ENCODE measurements at places on chromosomes 1 and 21.

DNA sequence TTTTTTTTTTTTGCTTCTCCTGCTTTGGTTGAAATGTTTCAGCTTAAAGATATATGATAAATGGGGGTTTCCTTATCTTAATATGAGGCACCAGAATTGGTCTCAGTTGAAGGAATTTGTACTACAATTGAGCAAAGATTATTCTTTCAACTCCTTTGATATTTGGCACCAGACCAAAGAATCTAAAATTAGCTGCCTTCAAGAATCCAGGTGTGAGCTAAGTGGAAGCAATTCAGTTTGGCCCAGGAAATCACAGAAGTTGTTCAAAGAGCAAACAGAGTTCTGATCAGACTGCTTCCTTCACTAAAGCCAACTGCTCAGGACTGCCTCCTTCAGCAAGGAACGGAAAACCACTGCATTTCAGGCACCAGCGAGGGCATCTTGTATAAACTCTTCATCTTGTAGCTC lies 68.3 kb upstream of the BCAR3 start:
- no peak for DNase-seq

- no peak for DNase-seq
These were observed 723.9 kb downstream of the PTPRU start for GRCh38 chr1:29960156-29960755.

- DNase-seq: peak; percentile 69
These were observed 735 bp upstream of the BRINP3 start for GRCh38 chr1:190478149-190479049.

GRCh38 chr1:31063631-31064030 lies 1.9 kb downstream of the PUM1 start:
- peak; percentile 74 for DNase-seq

DNA sequence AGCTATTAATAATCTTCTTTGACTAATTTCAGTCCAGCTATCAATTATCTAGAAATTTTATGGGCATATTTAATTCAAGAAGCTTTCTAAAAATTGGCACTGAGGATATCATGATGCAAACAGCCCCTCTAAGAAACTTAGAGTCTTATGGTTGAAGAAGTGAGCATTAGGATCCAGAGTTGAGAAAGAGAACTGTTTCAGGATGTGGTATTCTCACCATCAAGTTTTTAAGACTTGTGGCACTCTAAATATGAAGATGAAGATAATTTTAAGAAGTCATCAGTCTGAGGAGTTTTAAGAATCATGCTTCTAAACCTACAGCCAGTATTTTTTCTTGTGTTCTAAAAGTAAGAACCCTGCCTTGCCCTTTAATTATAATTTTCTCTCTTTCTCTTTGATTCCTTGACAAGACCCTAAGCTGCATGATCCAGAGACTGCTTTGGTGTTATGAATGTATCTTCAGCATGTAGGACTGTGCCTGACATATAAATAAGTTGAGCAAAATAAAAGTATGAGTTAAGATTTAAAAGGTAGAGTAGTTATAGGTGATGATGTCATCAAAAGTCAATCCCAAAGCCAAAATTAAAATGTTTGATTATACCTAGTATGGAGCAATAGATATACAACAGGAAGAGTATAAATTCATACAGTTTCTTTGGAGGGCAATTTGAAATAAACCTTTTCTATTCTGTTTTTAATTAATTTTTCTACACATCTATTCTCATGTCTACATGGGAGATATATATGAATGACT lies 39.1 kb downstream of the RPS6KC1 start:
- no peak for DNase-seq

DNA sequence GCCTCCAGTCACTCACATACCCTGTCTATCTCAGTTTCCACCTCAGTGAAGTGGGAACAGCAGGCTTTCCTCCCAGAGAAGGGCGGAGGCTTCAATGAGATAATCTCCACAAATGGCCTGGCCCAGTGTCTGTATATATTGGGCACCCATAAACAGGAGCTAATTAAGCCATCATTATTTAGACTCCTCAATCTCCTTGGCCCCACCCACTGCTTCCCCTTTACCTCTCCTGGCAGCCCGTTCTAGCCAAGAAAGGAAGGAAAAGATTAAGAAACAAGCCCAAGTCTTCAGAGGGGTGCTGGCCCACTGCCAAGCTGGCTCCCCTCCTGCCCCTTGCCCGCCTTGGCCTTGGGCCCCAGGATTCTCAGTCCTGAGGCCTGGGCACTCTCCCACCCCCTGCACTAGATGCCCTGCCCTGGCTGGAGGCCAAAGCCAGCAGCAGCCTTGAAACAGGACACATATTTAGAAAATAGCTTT lies 15.9 kb upstream of the EPB41 start:
- no peak for DNase-seq

DNA sequence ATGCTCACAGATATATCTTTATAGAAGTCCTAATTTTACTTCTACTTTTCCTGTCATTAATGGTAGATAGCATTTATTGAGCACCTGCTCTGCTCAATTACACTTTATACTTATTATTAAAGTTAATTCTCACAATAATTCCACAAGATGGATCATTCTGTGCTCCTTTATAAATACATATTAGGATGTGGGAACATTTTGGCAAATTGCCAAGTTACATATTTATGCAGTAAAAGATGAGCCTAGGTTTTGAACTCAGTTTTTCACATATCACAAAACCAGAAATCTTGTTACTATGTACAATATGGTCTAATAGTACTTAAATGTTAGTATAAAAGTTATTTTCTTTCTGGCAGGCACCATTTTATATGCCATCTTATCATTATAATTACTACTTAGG lies 895.0 kb upstream of the B3GALT2 start:
- no peak for DNase-seq

DNA sequence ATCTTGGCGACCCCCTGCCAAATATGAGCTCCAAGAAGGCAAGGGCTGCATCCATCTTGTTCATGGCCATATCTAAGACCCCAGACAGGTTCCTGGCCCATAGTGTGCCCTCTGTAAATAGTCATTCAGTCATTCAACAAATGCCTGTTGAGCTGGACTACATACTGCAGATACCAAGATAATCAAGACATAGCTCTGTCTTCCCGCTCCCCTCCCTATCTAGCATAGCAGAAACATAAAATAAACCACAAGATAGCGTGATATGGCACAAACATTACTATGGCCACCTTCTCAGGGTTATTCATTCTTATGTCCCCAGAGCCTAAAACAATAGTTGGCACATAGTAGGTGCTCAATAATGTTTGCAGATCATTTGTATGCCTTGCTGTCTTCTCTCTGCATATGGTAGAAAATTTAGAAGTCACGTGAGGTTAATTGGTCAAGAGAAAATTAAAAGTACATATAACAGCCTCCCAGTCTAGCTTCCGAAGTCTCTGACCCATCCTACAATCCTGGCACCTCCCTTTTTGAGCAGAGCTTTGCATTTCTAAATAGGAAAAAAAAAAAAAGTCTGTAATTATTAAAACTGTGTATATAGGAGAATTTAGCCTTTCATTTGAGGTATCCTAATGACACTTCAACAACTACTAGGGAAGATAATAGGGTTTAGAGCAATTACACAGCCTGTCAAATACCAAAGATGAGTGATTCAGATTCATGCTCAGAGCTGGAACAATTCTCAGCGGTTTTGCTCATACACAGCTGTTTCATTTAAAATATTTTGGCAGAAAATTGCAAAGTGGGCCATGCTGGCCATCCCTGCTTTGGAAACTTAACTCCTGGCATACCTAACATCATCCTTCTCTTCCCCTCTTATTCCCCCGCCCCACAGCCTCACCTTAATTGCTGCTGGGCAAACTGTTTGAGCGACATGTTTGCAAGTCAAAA lies 219.0 kb downstream of the KAZN start:
- DNase-seq: no peak

- DNase-seq: no peak
These were observed 13.9 kb downstream of the DNAJC6 start for GRCh38 chr1:65323246-65323645.

DNA sequence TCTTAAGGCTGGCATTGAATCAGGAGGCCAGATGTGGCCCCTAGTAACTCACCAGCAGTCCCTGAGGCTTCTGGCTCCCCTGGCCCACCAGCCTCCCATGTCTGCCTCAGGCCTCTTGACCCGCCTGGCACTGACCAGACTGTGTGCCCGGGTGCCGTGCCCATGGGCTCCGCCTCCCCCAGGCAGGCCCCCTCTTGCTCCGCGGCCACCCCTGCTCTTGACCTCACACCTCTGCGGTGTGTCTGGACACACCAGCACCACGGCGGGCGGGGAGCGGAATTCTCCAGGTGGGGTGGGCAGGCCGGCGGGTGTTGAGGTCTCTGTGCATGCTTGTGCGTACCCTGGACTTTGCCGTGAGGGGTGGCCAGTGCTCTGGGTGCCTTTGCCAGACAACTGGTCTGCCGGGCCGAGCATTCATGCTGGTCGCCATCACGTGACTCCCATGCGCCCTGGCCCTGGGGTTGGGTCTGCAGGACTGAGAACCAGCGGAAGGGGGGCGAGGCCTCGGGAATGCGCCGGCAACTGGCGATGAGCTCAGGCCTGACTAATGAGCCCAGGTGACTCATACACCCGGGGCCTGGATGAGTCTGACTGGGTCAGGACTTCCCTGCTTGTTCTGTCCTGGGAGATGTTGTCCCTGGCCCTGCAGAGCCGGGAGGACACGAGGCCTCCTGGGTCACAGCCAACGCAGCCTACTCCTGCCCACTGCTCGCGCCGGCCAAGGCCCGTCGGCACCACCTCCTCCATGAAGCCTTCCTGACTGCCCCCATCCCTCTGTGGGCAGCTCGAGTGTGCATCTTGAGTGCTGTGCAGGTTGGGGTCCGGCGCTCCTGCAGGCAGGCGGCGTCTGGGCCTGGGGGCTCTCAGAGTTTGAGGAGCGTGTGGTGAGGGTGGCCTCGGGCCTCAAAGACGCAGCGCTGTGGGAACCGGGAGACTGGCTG lies 22.6 kb downstream of the COL18A1 start:
- no peak for DNase-seq

DNA sequence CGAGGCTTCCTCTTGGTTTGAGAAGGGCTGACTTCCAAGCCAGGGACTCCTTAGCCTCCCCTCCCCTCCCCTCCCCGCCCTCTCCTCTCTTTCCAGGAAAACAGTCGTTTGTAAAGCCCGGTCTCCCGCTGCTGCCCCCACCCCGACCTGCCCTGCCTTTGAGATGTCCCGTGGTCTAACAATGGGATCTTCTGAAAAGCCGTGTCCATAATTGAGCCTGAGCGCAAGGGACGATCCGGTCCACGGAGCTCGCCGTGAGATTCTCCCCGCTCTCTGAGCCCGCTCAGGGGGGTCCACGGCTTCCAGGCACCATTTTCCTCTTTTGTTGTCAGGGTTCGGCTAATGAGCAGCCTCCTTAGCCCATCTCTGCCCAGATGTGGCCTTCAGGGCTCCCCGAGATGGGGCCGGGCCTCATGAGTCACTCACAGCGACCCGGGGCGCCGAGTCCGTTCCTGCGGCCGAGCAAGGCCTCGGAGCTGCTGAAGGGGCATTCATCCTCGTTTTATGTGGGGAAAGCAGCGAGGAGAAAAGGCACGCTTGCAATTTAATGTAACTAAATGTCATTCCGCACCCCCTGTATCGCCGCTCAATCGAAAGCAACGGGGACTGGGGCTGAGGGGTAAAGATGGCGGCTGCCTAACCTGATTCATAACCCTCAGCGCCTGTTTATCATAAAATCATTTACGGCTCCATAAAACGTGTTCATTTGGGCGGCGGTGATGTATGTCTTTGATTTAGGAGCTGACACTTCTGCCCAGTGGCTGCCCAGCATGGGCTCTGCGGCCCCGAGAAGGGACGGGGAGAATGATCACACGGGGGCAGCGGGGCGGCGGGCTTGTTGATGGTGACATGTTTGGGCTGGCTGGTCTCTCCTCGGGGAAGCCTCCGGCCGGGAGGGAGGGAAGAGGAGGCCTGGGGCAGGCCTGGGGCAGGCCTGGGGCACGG lies 232.6 kb upstream of the C1orf174 start:
- no peak for DNase-seq

DNA sequence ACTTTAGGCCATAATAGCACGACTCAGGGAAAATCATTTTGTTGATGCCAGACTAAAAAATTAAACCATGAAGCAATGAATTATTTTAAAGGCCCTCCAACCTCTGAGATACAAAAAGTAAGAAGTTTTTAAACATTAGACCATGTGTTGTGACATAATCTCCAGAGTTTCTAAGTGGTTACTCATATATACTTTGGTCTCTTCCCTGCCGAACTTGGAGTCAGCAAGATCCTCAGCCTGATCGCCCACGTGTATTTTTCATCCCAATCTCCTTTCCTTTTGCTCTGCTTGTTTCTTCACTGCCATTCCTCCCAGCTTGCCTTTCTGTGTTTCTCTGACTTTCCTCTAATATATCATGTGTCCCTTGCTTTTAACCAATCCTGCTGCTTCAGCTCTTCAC lies 3.8 kb downstream of the ARV1 start:
- DNase-seq: no peak

- DNase-seq: no peak
These were observed 151.0 kb downstream of the CDC7 start for GRCh38 chr1:91651661-91652071.

DNA sequence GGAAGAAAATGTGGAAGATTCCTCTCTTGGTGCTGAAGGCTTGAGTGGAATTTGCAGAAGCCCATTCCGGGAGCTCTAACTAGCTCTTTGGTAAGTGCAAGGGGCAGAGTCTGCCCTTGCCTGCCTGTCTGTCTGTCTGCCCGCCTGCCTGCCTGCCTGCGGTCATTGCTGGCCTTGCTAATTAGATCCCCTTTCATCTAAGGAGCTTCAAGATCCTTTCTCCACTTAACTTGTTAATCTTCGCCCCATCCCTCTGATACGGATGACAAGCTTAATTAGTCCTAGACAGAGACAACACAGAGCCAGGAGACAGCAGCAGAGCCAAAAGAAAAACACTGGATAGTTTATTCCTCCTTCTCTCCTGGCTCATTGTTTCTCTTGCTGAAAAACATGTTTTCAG lies 80.2 kb upstream of the GADD45A start:
- DNase-seq: no peak

GRCh38 chr1:160748181-160748877 lies 9.3 kb downstream of the SLAMF7 start:
- no peak for DNase-seq

GRCh38 chr1:162233066-162233465 lies 143.6 kb downstream of the SPATA46 start:
- no peak for DNase-seq

DNA sequence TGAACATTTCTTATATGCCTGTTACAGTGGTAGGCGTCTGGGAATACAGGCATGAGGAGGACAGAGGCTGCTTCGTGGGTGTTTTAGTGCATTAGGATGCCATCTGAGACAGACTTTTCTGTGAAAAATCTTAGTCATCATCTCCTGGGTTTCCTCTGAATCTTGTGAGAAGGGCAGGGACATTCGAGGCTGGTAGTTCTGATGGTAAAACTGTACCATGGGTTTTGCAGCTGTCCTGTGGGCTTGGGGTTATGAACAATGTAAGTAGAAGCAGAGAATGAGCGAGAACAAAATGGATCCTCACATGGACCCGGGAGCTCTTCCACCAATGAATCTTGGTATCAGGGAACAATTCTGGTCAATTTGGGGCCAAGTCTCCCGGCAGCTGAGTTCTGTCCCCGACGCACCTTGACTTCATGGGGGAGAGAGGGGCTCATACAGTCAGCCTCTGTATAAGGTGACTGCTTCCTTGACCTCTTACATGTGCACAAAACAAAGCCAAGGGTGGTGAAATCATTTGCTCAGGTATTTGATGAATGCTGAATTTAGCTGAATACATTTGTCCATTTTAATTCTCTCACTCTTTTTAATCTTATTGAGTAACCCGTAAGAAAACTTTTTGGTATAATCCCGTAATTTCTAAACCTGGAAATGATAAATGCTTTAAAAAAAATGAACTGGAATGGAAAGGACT lies 63.6 kb upstream of the ERRFI1 start:
- DNase-seq: no peak

GRCh38 chr1:159132271-159132881 lies 39.0 kb upstream of the CADM3 start:
- peak; percentile 47 for DNase-seq

- DNase-seq: no peak
These were observed 21.9 kb downstream of the RGS2 start for GRCh38 chr1:192830595-192831246.

- peak; percentile 39 for DNase-seq
These were observed 18.2 kb downstream of the PLCH2 start for GRCh38 chr1:2494323-2494693.
